ENCODE measurements at places on chromosomes 7 and 10.
A peak's percentile ranks its signal among the peaks of the same experiment; 100 is the strongest.

- no peak for DNase-seq
These were observed 490.5 kb downstream of the PTPRN2 start for GRCh38 chr7:158097106-158097452.

DNA sequence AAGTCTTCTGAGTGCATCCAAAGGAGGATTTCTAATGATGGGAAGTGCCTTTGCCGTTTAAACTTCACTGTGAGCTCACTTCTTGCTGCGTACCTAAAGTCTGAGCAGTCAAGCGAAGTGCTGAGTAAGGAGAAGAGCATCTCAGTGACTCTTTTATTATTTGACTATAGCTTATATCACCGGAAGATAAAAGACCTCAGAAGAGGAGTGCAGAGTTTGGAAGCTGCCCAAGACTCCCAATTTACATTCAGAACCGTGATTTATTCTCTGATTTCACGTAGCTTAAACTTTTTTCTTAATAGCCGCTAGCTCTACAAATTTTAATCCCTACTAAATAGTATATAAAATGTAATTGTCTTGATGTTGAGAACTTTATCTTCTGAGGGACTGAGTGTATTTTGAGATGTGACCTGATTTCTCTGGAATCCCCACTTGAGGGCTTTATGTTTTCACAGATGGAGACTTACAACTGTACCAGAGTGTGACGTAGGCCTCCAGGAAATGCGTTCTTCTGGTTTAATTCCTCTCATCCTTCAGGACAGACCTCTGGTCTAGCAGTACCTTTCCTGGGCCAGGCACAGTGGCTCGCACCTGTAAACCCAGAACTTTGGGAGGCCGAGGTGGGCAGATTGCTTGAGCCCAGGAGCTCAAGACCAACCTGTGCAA is 51.1 kb downstream of the CAMK1D start:
- no peak for DNase-seq

- no peak for DNase-seq
These were observed 26.8 kb upstream of the GRID1 start for GRCh38 chr10:86393362-86393761.

GRCh38 chr10:85612378-85612775 is 754.2 kb downstream of the GRID1 start:
- DNase-seq: no peak

- DNase-seq: no peak
These were observed 118.5 kb downstream of the OAT start for GRCh38 chr10:124300224-124300623.

DNA sequence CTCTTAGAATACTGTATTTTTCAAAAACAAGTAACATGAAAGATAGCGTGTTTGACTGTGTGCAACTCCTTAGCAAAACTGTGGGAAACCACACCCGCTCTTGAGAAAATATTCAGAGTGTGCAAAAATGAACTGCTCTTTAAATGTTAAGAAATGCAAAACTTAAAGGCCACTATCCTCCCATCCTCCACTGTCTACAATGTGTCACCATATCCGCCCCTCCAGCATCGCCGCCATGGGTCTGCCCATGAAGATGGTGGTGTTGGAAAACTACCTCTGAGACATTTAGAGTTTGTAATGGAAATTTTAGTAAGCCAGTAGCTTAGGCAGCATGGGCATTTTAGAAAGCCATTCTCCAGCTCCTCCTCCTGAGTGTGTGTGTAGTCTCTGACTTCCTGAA is 20.1 kb upstream of the NMT2 start:
- no peak for DNase-seq

GRCh38 chr7:74289018-74289658 is at the start of gene CLIP2:
Gene CLIP2 (plus strand): TSS chr7:74289407. CDS start chr7:74317547, 28,140 bp downstream.
- DNase-seq: peak; percentile 64

DNA sequence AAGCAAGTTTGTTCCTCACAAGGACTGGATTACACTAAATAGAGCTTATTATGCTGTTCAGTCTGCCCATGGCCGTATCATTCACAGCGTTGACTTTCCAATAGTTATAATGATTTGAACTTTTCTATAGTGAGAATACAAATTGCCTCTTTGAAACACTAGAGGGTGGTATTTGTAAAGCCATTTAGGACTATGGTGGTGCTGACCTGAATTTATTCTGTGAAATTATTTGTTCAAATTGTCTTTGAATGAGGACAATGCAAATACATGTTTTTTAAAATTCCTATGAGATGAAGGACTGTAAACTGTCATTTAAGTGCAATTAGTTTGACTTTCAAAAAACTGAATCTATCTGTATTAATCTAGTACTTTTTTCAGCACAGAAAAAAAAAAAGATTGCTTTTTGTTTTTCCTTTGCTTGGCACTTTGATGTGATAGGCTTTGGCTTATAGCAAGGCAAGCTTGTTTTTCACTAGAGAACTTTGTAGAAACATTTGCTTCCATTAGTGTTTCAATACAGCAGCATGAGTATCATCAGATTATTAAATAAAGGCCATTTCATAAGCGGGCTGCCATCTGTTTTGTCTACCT is 122.7 kb upstream of the TMEM229A start:
- DNase-seq: peak; percentile 14

DNA sequence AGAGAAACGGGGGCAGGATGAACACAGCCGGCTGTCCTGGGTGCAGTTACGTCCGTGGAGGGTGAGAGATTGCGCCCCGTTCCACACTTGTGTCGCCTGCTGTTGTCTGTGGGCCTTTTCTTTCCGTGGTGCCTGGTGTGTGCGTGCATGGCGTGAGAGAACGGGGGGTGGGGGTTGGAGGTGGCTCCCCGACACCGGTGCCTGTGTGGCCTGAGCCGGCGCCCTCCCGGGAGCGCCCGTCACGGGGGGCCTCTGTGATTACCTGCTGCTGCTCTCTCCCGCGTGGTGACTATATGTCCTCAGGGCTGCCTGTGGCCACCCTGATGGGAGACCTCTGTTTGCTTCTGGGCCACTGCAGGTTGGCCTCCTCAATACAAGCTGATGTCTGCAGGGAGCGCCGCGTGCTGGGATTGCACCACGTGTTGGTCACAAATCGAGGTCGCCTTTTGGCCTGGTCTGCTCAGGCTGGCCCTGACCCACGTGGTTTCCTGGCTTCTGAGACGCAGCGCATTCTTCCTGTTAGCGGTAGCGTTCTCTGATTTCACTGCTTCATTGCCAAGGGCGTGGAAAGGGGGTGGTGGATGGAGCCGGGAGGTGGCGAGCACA is 10.9 kb upstream of the AP5Z1 start:
- DNase-seq: no peak

DNA sequence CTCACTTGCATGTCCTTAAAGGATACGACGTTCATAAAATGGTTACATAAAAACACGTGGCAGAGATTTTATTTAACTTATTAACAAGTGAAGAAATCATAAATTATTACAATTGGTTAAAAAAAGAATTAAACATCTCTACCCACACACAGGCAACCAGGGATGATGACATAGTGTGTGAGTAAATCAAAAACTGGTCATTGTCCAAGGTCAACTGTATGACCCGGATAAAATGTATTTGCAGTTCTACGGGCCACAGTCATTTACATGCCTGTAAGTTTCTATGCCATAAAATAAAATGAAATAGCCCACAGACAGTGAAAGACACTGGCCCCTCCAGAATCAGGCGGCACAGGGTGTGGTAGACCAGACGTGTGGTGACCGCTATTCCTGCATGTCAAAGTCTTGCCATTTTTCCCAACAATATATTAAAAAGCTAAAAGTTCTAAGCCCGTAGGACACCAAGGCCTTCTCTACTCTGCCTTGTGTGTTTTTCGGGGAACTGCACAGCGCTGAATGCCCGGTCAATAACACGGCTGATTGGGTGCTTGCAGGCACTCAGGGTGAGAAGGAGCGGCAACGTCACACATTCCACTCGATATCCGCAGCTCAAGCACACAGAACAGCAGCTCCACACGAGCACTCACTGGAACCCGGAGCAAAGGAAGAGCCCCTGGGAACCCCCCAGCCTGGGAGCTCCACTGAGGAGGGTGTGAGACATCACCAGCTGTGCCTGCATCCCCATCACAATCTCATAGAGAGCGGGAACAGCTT is 143.3 kb upstream of the PPP2R2D start:
- DNase-seq: no peak

DNA sequence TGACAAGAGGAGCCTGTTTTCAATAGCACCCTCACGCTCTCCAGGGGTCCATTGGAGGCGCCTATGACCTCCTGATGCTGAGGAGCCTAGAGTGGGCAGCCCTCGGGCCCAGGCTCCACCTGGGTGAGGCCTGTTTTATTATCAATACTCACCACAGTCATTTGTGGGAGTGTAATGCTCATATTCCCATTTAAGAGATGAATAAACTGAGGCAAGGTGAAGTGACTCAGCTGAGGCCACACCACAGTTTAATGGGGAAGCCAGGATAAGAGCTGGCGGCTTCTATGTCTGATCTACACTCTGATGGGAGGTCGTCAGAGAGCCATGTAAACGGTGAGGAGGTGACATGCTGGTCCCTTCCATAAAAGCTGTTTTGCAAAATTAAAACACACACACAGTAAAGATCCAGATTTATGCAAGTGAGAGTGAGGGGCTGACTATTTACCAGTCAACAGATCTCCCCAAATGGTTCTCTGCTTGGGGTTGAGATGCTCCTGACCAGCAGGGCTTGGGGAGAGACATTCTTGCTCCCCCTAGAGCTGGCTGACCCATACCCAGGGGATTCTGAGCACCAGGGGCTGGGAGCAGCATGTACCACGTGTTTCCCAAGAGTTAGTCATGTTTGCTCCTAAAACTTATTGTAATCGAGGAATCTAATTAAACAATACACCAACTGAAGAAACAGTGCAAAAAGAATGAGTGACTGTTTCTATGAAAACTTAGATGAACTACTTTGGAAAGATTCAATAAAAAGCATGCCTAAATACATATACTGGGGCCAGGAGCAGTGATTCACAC is 81.0 kb upstream of the INSIG1 start:
- DNase-seq: no peak

- no peak for DNase-seq
These were observed 52.8 kb downstream of the PWWP2B start for GRCh38 chr10:132449811-132450181.

GRCh38 chr10:3836222-3836820 is 51.3 kb upstream of the KLF6 start:
- DNase-seq: no peak

DNA sequence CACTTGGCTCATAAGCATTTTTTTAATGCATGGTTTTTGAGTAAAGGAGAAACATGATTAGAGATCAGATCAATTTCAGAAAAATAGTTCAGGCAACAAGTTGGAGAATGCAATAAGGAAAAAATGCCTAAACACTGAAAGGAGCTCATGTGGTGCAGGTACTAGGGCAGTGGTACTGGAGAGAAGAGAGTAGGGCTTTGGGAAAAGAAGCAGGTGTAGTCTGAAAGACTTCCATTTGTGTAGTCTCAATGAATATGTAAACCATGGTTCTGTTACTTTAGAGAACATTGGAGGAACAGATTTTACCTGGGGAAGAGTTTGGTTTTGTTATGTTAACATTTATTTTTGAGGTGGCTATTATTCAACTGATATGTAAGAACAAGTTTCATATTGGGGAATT is 5.5 kb downstream of the GTPBP10 start:
- DNase-seq: no peak

- no peak for DNase-seq
These were observed 52.6 kb downstream of the TSPAN15 start for GRCh38 chr10:69503896-69504265.

- DNase-seq: no peak
These were observed 155.7 kb downstream of the MGMT start for GRCh38 chr10:129622736-129623135.

- DNase-seq: no peak
These were observed 69.3 kb downstream of the DLG5 start for GRCh38 chr10:77857272-77857671.

- peak; percentile 6 for DNase-seq
These were observed 48.3 kb downstream of the ADCYAP1R1 start for GRCh38 chr7:31100445-31100844.

DNA sequence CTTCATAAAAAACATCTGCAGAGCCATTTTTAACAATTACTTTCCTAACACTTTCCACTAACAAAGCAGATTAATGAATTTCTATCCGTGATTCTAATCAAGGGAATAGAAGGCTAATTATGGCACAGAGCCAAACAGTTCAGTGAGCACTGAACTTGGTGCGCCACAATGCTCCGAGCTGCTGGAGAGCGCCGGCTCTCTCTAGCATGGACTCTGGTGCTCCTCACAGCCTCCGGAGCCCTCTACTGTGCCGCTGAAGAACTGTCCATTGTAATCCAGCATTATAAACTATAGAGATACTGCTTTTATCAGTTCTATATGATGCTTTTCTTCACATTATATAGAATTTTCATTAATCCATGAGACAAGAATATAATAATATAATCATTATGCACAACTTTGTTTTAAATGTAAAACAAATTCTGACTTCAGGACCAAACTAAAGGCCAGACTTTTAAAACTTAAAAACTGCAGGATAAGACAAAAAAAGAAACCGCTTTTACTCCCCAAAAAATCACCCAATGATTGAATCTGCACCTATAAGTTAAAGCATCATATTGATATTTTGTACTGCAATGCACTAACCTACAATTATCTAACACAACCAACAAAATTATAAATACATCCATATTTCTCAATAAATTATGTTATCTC is 123.6 kb downstream of the RNF32 start:
- peak; percentile 48 for DNase-seq

DNA sequence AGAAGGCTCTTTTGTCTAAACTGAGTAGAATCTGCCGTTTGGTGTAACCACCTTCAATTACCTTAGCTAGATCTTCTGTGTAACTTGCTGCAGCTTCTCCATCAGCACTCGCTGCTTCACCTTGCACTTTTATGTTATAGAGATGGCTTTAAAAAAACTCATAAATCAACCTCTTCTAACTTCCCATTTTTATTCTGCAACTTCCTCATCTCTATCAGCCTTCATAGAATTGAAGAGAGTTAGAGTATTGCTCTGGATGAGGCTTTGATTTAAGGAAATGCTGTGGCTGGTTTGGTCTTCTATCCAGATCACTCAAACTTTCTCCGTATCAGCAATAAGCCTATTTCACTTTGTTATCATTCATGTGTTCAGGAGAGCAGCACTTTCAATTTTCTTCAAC is 1131.9 kb upstream of the CELF2 start:
- no peak for DNase-seq

DNA sequence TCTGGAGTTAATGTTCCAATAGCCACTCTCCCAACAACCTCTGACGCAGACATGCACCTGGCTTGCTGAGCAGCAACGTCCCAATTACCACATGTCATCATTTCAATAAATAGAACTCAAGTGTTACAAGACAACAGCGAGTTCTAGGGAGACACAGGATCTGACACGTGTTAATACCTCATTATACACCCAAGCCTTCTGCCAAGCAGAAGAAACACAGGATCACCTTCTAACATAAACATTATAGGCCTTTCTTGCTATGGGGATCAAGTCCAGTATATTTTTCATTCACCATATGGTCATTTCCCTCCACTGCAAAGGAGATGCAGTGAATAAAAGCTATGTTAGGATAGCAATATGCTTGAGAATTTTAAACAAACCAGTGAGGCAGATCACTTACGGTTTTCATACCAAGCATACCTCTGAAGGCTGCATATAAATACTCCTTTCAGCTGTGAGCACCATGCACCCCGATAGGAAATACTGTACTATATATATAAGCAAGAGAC is 74.2 kb downstream of the JAZF1 start:
- no peak for DNase-seq

DNA sequence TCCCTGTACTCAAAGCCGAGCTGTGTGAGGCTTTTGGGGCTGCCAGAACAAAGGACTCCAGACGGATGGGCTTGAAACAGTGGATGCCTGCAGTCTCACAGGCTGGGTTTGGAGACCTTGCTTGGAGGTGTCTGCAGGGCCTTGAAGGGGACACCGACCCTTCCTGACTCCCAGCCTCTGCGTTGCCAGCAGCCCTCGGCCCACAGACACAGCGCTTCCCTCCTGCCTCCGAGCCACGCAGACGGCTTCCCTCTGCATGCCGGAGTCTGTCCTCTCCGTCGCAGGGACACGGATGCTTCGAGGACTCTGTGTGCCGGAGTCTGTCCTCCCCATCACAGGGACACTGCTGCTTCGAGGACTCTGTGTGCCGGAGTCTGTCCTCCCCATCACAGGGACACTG is 524.7 kb downstream of the DNAJB6 start:
- no peak for DNase-seq

All from GM04504 (cell line).